Stimulated activated CD8-positive, alpha-beta memory T cell treated with anti-CD3 and anti-CD28 coated beads, Interleukin-15, amount 100 ng/mL, for 24 hours (primary cell): ENCODE measurements at places on chromosomes 13 and 19.

GRCh38 chr13:113350065-113350937 lies 13.6 kb downstream of the GRTP1 start:
- DNase-seq = no peak

- no peak for DNase-seq
These were observed 9.1 kb downstream of the NFIC start for GRCh38 chr19:3375221-3376090.

DNA sequence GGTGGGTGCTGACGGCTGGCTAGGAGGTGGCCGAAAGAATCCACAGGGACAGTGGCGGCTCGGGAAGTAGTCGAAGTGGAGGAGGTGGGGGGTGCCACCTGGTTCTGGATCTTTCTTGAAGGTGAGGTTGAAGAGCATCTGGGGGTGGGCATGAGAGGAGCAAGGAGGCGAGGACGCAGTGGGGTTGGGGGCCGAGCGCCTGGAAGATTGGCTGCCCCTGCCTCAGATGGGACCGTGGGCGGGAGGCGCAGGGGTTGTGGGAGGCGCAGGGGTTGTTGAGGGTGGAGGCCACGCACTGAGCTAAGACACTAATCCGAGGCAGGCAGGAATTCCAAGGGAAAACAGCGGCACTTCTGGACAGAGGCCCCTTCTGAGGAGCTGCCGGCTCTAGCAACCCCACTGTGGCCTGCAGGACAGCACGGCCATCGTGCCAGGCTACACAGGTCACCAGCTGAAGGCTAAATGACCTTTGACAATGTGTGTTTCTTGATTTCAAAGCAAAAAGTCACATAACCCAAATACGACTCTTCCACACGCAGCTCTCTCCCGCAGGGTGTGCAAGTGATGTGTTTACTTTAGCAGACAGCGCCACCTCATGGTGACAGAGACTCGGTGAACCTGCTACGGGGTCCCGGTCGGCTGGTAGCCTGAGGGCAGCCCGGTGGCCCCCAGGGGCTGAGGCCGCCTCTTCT lies 44.1 kb upstream of the RANBP3 start:
- peak; percentile 39 for DNase-seq

GRCh38 chr19:6076675-6077463 lies 33.4 kb downstream of the RFX2 start:
- DNase-seq = no peak

- no peak for DNase-seq
These were observed 12.1 kb downstream of the PIN1 start for GRCh38 chr19:9847087-9847671.

DNA sequence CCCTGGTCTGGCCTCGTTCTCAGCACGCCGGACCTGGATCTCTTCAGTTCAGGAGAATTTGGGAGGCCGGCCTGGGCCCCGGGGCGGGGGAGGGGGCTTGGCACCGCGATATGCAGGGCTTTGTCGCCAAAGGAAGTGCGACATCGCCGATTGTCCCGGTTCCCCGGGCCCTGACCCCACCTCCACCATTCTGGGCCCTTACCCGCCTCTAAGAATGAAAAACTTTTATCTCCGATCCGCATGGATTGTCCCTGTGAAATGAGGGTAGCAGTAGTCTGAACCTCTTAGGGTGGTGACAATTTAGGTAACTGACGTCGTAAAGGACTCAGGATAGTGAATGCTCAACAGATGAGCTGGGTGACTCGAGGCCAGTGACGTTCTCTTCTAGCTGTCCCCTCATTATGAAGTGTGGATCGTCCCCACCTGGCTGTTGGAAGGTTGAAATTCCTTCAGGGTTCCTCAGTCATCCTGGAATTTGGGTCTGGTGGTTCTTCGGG lies 650 bp downstream of the DDA1 start:
- no peak for DNase-seq

- DNase-seq = no peak
These were observed 1137.1 kb downstream of the OLFM4 start for GRCh38 chr13:54165581-54166215.

GRCh38 chr19:1310853-1311180 lies 25.1 kb downstream of the EFNA2 start:
- DNase-seq = no peak

DNA sequence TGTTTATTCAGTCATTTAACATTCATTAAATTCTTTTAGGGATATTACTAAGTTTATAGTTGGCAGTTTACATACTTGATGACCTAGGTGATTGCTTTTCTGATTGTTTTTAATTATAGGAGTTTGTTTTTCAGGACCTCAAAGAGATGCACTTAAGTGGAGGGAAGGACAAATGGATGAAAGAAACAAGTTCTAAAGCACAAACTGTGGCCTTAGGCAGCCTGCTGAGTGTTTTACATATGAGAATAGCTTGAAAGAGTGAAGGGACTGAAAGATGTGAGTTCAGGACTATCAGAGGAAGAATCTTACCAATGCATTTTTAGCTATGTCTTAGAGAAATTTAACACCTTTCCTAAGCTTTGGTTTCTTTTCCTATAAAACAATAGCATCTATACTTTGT lies 402.6 kb downstream of the KLF12 start:
- no peak for DNase-seq

DNA sequence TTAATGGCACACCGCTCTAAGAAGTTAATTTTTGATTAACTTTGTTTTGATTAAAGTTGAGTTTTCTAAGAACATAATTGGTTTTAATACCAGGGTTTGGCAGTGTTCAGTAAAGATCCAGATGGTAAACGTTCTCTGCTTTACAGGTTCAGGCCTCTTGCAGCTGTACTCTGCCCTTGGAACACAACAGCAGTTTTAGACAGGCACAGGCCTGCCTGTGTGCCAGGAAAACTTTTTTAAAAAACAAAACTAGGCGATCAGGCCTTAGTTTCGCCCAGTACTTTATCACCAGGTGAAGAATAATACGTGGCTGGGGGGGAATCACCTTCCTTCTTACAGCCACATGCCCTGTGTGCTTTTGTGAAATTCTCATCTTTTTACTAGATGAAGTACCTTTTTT lies 38.0 kb upstream of the TEX29 start:
- DNase-seq = no peak
